ENCODE measurements at places on chromosomes 6 and 20.
A peak's percentile ranks its signal among the peaks of the same experiment; 100 is the strongest.

- DNase-seq, result no peak
These were observed 1574.9 kb downstream of the HACE1 start for GRCh38 chr6:103284835-103285234.

- DNase-seq, result no peak
These were observed 19.9 kb downstream of the EZR start for GRCh38 chr6:158799051-158799792.

GRCh38 chr20:16346956-16347355 is 226.3 kb downstream of the KIF16B start:
- DNase-seq, result no peak

DNA sequence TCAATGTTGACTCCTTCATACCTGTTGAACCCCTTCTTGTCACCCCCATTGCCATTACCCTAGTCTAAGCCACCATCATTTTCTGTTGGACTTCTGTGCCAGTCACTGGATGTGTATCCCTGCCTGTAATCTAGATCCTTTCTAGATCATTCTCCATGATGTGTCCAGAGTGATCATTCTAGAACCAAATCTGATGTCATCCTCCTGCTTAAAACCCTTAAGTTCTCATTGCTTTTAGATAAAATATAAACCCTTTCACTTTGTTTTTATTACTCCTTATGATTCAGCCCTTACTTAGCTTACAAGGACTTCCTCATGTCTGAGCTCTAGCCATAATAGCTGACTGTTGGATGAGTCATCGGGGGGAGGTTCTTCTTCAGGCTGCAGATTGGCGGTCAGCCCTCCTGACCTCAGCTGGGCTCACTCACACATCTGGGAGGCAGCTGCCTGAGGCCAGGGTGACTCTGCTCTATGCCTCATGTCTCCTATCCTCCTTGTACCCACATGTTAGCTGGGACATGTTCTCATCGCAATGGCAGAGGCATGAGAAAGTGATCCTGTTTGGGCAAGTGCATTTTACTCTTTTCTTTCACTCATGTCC is 287.6 kb downstream of the ESR1 start:
- DNase-seq, result no peak

- no peak for DNase-seq
These were observed 387.1 kb upstream of the JARID2 start for GRCh38 chr6:14858808-14859207.

DNA sequence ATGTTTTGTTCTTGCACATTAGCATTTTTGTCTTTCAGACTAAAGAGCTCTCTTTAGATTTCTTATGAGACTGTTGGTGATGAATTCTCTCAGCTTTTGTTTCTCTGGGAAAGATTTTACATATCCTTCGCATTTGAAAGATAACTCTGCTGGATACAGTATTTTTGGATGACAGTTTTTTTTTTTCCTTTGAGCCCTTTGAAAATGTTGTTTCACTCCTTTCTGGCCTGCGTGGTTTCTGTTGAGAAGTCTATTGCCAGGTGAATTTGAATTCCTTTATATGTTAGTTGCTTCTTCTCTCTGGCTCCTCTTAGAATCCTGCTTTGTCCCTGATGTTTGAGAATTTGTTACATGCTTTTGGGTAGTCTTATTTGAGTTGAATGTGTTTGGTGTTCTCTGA is 22.2 kb upstream of the KIAA1586 start:
- DNase-seq, result no peak

- DNase-seq, result no peak
These were observed 346.8 kb upstream of the ARID1B start for GRCh38 chr6:156430386-156430785.

GRCh38 chr6:159945801-159946392 is 23.0 kb upstream of the IGF2R start:
- DNase-seq, result no peak

DNA sequence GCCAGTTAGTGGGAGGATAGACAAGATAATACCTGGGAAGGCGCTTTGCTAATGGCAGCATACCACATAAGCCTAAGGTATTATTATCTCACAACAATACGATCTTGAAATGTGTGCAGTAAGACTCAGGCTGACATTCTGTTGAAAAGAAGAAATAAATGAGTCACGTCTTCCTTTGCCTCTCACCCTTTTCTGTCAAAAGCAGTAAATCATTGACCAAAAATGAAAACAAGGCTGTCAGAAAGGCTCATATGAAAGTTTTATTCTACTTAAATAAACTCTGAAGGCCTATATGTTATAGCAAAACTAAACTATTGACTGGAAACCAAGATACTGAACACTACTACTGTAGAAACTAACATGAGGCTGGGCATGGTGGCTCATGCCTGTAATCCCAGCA is 43.1 kb upstream of the IL20RA start:
- no peak for DNase-seq

- no peak for DNase-seq
These were observed 9.5 kb upstream of the VEGFA start for GRCh38 chr6:43760210-43761168.

- DNase-seq, result no peak
These were observed 58.6 kb downstream of the EFCAB8 start for GRCh38 chr20:32917191-32917950.

DNA sequence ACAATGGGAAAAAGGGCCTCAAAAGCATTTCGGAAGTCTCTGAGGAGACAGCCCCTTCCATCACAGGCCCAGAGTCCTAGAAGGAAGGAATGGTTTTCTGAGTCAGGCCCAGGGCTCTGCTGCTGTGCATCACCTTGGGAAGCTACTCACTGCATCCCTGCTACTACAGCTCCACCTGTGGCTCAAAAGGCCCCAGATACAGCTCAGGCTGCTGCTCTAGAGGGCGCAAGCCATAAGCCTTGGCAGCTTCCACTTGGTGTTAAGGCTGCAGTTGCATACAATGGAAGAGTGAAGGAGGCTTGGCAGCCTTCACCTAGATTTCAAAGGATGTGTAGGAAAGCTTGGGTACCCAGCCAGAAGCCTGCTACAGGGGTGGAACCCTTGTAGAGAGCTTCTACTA is 54.8 kb downstream of the MEI4 start:
- no peak for DNase-seq

GRCh38 chr6:39335780-39336545 is 13.5 kb upstream of the KCNK16 start:
- DNase-seq, result no peak

DNA sequence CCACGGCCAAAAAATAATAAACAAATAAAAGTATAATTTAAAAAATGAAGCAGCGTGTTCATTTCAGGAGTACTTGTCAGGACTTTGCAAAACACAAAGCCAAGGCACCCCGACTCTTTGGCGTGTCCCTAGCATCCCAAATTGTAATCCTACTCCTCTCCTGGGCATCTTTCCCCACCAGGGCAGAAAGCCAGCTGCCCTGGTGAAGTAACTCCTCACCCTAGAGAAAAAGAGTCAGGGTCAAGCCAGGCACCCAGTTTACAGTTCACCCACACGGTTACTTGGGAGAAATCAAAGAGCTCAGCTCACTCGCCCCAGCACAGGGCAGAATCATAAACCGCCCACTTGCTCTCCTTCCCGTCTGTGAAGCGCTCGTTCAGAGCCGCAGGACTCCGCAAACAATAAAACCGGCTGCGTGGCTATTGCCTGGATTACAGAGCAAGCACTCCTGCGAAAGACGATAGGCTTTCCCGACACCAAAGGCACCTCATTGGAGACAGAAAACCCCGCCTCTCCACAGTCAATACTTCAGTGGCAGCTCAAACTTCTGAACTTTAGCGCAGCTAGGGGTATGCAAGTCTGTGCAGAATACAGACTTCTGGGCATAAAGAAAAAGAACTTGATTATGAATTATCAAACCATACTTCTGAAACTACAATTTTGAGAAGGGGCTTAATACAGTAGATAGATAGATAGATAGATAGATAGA is 73.0 kb upstream of the NHSL1 start:
- no peak for DNase-seq

- DNase-seq, result no peak
These were observed 230.9 kb upstream of the SULF2 start for GRCh38 chr20:48015943-48016723.

- no peak for DNase-seq
These were observed 113.9 kb downstream of the ELOVL4 start for GRCh38 chr6:79833264-79833963.

GRCh38 chr20:59138114-59138748 is 25.4 kb upstream of the ZNF831 start:
- peak; percentile 8 for DNase-seq

DNA sequence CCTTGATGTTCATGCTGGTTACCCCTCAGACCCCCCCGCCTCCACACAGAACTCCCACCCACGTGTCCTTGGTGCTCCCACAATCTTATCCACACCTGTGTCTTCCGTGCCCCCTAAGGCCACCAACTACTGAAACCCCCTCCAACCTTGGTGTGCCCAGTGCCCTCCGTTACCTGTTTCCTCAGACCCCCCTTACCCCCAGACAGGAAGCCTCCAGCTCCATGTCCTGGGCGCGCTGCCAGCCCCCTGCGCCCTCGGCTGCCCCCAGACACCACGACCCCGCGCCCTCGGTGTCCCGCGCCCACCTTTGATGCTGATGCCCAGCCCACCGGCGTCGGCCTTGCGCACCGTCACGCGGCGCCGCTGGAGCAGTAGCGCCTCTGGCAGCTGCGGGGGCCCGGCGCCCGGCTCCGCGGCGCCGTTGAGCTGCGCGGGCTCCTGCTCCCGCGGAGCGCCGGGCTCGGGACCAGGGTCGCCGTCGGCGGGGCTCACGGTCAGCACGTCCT is 504 bp downstream of the SNTA1 start:
- peak; percentile 33 for DNase-seq

- DNase-seq, result no peak
These were observed 187.6 kb downstream of the ADAT2 start for GRCh38 chr6:143262859-143263258.

GRCh38 chr6:33508935-33509926 is 54.9 kb downstream of the ZBTB9 start:
- no peak for DNase-seq

DNA sequence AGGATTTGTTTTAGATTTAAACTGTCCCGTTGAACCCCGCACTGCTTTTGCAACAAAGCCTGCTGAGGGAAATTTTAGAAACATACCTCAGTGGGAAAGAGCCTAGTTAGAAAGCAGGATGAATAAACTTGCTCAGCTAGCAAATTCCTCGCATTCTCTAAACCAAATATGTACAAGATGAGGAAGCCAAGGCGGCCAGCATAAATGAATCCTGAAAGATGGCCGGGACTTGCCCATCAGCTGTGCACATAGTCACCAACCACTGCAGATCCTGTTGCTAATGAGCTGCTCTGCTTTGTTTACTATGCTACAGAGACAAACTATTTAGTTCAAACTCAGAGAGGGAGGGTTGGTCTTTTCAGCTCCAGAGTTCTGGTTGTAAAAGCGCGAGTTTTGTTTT is 49.0 kb downstream of the TMEM170B start:
- DNase-seq, result no peak

DNA sequence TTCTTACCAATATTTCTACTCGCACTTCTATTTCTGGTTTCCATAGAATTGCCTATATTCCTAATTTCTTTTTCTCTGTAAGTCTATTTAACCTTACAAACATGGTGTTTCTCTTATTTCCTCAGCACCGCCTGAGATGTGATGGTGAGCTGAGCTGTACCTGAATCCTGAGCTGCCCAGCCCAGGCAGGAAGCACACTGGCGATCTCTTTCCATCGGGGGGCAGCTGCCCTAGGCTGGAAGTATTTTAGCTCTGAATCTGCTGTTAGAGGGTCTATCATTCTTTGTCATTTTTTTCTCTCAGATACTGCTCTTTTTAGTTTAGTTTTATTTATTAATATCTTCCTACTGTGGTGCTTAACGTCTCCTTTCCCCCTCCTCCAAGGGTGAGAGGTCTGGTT is 173.4 kb upstream of the SLC35B3 start:
- no peak for DNase-seq

DNA sequence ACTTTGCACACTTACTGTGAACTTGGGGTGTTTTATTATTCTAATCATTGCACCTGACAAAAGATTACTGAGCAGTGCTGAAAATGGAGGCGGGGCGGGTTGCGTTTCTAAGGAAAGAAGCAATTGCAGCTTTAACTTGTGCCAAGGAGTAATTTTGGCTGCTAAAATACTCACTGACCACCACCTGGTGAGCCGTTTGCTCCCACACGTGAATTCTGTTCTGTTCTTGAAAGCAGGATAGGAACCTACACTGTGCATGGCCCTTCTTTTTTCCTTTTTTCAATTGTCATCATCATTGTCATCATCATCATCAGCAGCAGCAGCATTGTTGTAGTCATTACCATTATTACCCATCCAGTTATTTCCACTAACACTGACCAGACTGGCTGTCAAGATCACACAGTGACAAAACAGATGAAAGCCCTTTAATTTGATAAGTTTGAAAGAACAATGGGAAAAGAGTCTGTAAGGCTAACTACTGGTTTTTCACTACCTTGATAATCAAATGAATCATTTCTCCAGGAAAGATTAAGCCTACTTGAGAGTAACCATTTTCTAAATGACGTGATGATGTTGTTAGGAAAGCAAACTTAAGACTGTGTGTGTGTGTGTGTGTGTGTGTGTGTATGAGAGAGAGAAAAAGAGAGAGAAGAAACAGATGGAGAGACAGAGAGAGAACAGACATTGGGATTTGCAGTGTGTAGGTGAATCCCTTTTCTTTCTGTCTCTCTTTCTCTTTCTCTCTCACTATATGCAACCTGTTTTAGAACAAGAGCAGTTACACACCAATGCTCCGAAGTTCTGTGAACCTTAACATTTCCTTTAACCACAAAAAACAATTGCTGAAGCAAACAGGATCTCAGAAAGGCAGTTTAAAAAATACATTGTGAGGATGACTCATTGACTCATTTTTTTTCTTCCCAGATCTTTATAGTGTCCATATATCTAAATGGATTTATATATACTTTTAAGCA is 3.8 kb downstream of the RIPOR2 start:
- no peak for DNase-seq

DNA sequence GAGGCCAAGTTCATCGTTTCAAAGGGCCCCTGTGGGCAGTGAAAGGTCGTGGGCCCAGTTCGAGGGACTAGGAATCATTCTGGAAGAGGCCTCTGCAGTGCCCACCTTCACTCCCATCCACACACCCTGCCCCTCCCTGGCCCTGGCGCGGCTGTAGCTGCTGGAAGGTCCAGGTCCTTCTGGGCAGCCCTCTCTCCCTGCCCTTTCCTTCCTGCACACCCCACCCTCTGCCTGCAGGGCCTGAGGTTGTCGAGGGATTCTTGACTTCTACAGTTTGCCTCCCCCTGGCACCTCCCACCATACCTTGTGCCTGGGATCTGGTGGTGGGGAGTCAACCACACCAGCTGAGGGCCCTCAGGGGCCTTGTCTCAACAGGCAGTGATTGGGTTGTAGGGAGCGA is 4.5 kb upstream of the MYT1 start:
- no peak for DNase-seq

- no peak for DNase-seq
These were observed 325.8 kb downstream of the PREX1 start for GRCh38 chr20:48502016-48502415.

- no peak for DNase-seq
These were observed 14.5 kb upstream of the TFB1M start for GRCh38 chr6:155328539-155329459.

GRCh38 chr6:2820415-2820814 is 21.2 kb downstream of the SERPINB1 start:
- no peak for DNase-seq

DNA sequence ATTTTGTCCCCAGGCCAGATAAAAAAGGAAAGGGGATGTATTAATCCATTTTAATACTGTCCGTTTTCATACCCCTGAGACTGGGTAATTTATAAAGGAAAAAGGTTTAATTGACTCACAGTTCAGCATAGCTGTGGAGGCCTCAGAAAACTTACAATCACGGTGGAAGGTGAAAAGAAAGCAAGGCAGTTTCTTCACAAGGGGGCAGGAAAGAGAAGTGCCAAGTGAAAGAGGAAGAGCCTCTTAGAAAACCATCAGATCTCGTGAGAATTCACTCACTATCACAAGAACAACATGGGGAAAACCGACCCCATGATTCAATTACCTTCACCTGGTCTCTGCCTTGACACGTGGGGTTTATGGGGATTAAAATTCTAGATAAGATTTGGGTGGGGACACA is 152.5 kb downstream of the IBTK start:
- no peak for DNase-seq
